CD4-positive, alpha-beta T cell treated with Interleukin-6 for 4 hours (primary cell): ENCODE measurements at places on chromosomes 11 and 22.

DNA sequence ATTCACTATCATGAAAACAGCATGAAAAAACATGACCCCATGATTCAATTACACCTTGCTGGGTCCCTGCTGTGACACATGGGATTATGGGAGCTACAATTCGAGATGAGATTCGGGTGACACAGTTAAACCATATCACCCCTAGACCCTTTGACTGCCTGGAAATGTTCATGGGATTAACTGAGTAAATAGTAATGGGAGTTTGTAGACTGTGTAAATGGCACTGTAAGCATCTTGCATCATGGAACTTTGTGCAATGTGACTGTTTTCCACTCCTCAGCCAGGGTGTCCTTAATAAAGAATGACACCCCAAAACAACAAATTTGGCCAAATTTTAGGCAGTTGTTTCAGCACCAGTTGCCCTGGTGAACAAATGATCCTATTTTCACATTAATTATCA, 7.9 kb upstream of the SLC22A25 start:
- no peak for DNase-seq

- DNase-seq = no peak
These were observed 11.0 kb upstream of the TSSC4 start for GRCh38 chr11:2389377-2390026.

- DNase-seq = no peak
These were observed 61.1 kb downstream of the PAK1 start for GRCh38 chr11:77412814-77413213.

DNA sequence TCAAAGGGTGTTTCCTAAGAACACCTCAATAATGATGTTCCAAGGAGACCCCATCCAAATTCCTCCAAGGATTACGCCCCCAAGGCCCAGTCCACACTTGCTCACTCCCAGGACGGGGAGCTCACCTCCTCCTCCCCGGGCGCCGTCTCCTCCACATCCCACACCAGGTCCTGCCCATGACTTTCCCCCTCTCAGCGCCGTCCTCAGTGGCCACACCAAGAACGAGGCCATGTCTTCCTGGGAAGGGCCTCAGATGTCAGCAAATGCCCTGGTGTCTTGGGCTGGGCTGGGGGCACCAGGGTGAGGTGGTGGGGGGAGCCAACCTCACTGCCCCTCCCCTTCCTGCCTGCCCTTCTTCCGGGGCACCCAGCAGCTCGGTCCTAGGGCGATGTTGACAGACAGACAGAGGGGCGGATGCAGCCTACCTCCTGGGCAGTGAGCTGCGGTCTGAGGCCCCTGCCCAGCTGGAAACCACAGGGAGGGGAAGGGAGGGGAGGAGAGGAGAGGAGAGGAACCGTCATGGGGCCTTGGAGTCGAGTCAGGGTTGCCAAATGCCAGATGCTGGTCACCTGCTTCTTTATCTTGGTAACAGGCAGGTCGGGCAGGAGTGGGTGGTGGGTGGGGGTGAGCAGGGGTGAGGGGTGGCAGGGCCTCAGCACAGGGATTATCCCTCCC, at the start of the genes C11orf21 and TSPAN32:
C11orf21 (minus strand) TSS at position 288 of the 675 bp plus-strand sequence; CDS start at position 178, 110 bp downstream.
TSPAN32 (plus strand) TSS at position 383 of the 675 bp plus-strand sequence; CDS start at position 520, 137 bp downstream.
- peak; percentile 76 for DNase-seq

DNA sequence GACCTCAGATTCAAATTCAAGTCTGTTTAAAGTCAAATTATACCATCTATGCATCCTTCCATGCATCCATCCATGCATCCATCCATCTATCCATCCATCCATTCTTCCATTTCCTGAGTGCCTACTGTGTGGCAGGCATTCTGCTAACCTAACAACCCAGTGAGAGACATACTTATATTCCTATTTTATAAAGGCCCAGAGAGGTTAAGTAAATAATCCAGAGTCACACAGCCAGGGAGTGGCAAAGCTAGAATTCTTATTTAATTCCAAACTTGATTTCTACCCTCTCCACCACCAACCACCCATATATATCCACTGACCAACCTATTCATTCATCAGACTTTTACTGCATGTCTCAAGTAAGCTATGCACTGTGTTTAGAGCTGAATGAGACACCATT, 53.8 kb downstream of the LRRC74B start:
- DNase-seq = no peak

DNA sequence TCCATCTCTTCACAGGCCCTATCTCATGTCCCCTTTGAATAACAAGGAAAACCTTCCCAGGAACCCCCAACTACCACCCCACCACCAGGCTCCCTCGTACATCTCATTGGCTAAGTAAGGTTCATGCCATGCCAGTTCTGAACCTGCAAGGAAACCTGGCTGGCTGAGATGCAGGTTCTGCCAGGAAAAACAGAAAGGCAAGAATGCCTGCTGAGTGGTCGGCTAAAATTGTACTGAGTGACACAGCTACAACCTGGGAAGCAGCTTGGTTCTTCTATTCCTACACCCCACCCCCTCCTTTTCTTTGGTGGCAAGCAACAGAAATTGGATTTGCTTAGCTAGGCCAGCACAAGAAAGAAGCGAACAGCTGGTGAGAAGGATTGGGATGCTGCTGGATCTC, 36.1 kb upstream of the TSPAN18 start:
- DNase-seq = no peak

DNA sequence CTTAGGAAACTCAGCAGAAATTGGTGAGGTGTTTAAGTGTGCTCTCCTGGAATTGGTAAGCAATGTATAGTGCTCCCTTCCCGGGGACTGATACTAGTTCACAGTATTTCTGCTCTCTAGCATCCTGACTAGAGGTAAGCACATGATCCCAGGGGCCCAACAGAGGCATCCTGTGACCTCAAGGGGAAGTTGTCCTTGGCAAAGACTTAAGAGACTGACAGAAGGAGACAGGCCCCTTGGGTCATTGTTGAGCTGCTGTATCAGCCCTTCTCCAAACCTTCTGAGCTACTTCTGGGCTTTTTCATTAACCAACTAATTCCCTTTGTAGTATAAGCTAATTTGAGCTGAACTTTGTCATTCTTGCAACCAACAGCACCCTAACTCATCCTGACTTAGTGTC, 4.3 kb upstream of the TBC1D22A start:
- DNase-seq = no peak
